ENCODE measurements at places on chromosomes 3 and 15. TPM values are rescaled to one million over a fixed set of nuclear protein-coding genes. Genes with fewer than 3 reads are reported as not detected.
A peak's percentile ranks its signal among the peaks of the same experiment; 100 is the strongest.

The RBMS3 gene
- total RNA-seq, result 29.6 TPM

The EFL1 gene
- total RNA-seq, result 22.8 TPM

The TRH gene
- total RNA-seq, result not detected

The H1-8 gene
- total RNA-seq, result not detected

The TBL1XR1 gene
- 90.5 TPM for total RNA-seq

- no peak for DNase-seq
Observed at GRCh38 chr15:73038220-73038619, 14.0 kb upstream of the NEO1 start.

DNA sequence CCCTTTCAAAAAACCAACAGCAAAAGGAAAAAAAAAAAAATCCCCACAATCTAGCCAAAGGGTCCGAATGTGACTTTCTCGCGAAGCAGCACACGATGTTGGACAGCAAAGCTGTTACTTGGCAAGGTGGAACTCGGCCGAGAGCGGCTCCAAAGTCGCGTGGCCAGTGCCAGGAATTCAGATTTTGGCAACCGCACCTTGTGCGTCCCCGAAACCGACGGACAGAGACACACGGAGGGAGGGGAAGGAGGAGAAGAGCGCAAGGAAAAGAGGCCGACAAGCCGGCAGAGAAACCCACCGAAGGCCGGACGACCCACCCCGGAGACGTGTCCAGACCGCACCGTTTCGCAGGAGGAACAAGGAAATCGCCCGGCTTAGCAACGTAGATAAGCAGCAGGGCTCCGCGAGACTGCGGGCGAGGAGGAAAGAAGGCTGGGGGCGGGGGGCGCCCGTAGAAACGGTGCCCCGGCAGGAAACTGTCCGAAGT is 517.3 kb downstream of the MECOM start:
- no peak for DNase-seq

- no peak for DNase-seq
Observed at GRCh38 chr3:2635511-2635910, 474.7 kb downstream of the IL5RA start.

GRCh38 chr3:42440924-42441323 is 30.5 kb upstream of the LYZL4 start:
- DNase-seq, result no peak

DNA sequence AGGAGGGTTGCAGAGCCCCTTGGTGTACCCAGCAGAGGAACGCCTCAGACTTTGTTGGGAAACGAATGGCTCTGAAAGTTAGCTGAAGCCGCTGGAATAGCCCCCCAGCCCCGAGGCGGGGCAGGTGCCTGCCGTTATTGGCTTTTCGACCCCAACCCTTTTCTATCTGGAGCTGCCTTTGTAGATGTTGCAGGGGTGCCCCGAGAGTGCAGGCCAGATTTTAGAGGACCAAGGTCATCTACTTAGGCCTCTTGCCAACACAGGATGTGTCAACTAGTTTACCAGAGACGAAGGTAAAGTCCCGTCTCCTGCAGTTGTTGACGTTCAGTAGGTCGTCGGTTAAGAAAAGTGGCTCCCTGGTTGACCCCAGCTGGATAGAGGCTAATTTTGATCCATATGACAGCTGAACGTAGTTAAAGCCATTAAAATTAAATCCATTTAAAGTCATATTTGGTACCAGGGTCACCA is 579 bp upstream of the UBE3A start:
- DNase-seq, result peak; percentile 18

DNA sequence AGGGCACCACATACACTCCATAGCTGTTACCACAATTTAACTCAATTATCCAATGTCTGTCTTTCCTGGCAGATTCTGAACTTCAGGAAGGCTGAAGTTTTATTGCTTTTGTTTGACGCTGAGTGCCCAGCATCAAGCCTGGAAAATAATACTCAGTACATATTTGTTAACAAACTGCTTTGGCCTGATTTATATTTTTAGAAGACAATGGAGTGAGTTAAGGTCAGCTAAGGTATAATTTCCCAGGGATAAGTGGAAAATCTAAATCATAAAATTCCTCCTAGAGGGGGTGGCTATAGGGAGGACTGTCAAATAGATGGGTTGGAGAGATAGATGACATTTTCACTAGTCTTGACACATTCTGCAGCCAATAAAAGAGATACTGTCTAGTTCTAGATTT is 659.4 kb upstream of the ADAMTS9 start:
- DNase-seq, result no peak

DNA sequence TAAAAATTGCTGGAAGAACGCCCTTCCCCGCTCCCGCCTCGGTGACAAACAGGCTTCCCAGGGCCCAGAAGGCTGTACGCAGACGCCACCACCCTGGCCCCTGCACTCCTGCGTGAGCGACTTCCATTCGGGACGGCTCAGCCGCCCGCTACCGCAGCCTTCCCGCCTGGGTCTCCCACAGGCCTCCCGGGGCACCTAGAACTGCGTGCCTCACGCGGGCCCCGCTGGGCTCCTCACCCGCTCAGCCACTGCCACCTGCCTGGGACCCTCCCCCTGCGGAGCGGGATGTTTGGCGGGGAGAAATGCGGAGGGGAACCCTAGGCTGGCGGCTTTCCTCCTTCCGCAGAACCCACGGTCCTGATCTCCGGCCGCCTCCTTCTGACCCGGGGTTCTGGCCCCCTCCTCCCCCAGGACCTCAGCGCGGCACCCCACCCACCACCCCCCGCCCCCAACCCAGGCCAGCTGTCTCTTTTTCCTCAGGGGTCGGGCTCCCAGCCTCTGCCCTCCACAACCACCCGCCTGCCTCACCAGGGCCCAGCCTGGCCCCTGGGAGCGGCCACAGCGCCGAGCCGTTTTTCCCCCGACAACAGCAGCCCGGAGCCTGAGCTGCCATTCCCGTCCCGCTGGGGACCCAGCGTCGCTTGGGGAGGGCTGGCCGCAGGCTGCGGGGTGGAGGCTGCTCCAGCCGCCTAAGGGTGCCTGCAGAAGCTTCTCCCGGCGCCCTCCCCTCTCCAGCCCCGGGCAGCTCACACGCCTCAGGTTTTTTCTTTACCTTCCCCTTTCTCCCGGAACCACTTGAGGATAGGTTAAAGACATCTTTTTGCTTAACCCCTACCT is 27.6 kb upstream of the RAB7A start:
- DNase-seq, result no peak

GRCh38 chr3:113421082-113421481 is 20.2 kb downstream of the CFAP44 start:
- DNase-seq, result no peak

GRCh38 chr15:74768771-74769342 is 13.0 kb upstream of the CSK start:
- peak; percentile 65 for DNase-seq

DNA sequence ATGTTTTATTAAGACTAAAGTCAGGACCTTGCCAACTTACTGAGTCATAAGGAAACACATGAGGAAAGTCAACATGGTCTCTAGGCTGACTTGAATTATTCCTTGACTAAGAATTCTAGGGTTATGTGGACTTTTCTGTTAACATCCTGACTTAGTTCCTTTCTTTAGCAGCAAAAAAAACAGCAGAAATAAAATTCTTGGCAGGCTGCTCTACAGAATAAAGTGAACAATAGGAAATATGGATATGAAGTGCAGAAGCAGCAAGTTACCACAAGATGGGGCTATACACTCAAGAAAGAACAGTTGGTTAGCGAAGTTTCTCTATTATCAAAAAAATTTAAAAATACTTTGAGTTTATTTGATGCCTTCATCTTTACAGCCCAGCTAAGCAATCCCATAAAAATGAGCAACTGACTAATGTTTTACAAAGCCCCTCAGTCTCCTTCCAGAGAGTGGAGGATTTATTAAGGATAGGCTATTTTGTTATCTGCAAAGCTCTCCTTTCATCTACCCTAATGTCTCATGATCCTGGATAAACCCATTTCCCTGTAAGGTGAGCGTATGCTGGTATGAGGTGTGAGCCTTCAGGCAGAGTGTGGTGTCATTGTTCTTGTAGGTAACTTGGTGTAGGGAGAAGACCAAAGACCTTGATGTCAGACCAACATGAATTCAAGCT is 23.1 kb upstream of the MCCC1 start:
- DNase-seq, result peak; percentile 19

GRCh38 chr3:16053794-16054193 is 120.7 kb upstream of the GALNT15 start:
- no peak for DNase-seq

DNA sequence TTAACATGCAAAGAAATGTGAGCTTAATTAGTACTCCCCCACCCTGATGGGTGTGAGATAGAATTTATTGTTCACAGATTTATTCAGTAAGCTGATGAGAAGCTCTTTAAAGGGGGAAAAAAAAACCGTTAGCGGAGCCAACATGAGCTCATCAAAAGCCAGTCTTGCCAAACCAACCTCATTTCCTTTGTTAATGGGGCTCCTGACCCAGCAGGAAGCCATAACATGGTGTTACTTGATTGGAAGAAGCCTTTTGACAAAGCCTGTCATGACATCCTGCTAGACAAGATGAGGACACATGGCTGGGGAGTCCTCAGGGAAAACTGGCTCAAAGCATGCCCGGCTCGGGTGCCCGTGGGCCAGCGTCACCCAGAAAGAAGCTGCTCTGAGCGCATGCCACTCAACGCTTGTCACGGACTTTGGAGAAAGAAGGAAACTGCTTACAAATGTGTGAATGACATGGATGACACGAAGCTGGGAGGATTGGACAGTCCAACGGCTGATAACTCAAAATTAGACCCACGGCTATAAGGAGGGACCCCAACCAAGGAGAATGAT is 64.6 kb downstream of the SLCO2A1 start:
- DNase-seq, result no peak

GRCh38 chr3:53837331-53837730 is 8.9 kb downstream of the CHDH start:
- no peak for DNase-seq

DNA sequence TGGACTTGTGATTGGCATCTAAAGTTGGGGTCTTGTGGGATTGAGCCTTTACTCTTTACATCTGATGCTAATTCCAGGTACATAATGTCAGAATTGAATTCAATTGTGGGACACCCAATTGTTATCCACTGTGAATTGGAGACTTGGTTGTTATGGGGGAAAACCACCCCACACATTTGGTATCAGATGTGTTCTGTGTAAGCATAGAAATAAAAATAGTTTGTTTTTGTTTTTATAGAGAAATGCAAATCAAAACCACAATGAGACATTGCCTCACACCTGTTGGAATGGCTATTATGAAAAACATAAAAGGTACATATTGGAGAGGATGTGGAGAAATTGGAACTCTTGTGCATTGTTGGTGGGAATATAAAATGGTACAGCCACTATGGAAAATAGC is 58.5 kb downstream of the CPA3 start:
- DNase-seq, result no peak

GRCh38 chr3:111616417-111617105 is 21.4 kb upstream of the ZBED2 start:
- DNase-seq, result no peak

- DNase-seq, result peak; percentile 67
Observed at GRCh38 chr3:45659661-45660566, 29.3 kb upstream of the SACM1L start.

DNA sequence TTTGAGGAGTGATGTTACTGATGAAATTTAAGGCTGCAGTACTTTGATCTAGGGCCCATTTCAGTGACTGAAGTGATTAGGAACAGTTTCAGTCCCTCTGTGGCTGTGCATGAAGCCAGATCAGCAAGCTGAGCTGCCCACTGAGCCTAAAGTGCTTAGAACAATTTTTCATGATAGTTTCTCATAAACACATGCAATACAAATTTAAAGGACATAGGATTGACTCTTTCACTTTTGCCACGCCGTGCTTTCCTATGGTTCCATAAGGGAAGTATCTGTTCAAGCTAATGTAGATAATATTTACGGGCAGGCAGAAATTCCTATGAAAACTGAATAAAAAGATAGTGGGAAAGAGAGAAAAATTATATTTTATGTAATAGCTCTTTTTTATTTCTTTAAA is 10.6 kb downstream of the ANKUB1 start:
- DNase-seq, result no peak

Data from NCI-H460 (cell line).